ENCODE measurements at places on chromosomes 4 and X.

- no peak for DNase-seq
Measured at GRCh38 chr4:185219551-185220344, 10.3 kb downstream of the SNX25 start.

GRCh38 chr4:48680848-48681568 is 99.1 kb downstream of the FRYL start:
- DNase-seq = no peak

- DNase-seq = no peak
Measured at GRCh38 chr4:141339966-141340365, 119.3 kb downstream of the ZNF330 start.

DNA sequence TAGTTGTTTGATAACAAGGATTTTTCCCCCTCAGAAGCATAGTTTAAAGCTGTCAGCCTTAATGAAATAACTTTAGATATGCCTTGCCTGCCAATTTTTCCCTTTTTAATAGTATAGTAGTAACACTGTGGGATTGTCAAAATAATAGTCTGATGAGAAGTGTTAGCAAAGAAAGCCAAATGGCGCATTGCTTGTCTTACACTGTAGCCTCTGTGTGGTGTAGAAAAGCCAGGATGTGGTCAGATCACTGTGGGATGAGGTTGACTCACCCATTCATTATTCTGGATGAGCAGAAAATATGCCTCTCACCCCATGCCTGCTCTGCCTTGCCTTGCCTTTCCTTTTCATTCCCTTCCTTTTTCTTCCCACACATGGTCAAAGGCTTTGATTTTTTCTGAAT is 257.8 kb upstream of the NRK start:
- DNase-seq = no peak

DNA sequence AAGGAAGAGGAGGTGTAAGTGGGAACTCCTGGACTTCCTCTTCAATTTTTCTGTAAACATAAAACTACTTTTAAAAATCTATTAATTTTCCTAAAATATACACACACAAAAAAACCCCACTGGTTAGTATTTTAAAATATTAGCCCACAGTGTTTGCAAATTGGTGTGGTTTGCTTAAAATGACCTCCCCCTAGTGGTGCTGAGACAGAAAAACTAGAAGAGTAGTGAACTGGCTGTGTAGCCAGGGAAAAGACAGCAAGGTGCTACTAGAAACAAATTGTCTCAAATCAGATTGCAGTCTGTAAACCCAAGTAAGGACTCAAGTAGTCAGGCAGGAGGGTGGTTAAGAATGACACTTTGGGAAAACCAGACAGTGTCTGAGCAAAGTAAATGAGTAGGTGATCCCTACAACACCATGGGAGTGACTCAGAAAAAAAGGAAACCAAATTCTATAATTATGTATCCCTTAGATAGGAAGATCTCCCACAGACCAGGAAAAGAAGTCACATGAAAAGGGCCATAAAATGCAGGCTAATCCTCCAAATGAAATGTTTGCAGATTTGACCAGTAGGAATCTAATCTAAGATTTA is 26.0 kb downstream of the AMTN start:
- DNase-seq = no peak

DNA sequence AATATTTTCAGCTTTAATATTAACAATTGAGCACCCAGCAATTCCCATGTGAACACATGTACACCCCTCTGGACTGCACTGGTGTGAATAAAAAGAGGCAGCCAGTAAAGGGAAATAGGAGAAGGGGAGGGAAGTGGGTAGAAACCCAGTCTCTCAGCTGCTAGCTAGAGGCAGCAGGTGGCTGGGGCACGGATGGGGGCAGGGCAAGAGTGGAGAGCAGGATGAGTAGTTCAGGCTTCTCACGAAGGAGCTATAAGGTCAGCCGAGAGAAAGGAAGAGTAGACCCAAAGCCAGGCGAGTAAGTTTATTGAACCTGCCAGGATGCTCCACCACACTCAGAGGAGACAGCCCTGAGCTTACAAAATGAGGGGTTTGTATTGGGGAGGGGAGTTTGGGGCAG is 184.8 kb upstream of the MTMR8 start:
- no peak for DNase-seq

DNA sequence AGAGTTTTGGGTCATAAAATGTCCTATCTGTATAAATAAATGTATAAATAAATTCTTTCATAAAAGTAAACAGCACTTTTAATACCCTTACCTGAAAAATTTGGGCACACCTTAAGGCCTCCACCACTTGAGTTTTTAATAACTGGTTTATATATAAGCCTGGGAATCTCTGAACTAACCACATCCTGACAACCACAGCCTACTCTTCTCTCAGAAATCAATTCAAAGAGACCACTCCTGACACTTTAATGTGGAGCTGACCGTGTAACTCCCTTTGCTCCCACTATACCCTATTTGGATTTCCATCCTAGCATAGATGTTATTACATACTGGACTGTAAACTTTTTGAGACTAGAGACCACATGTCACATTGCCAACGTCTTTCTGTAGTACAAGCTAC is 3.5 kb downstream of the FBXL5 start:
- DNase-seq = no peak

DNA sequence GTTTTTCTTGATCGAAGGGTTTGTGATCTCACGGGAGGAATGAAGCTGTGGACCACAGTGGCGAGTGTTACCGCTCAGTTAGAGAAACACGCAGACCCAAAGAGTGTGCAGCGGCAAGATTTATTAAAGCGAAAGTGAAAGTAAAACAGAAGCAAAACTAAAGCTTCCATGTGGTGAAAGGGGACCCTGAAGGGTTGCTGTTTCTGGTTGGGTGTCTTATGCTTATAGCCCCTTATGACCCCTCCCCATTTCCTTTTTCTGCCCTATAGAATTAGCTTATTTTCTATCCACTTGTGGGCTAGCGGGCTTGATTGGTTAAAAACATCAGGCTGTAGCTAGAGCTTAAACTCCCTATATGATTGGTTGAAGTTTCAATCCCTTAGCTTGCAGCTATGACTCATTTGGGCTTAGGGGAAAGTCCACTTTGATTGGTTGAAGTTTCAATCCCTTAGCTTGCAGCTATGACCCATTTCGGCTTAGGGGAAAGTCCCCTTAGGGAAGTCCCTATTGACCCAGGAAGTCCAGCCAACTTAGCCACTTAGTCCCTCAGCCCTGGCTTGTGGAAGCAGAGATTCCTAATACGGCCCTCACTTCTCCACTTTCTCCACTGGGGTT is 171.2 kb upstream of the NWD2 start:
- no peak for DNase-seq

DNA sequence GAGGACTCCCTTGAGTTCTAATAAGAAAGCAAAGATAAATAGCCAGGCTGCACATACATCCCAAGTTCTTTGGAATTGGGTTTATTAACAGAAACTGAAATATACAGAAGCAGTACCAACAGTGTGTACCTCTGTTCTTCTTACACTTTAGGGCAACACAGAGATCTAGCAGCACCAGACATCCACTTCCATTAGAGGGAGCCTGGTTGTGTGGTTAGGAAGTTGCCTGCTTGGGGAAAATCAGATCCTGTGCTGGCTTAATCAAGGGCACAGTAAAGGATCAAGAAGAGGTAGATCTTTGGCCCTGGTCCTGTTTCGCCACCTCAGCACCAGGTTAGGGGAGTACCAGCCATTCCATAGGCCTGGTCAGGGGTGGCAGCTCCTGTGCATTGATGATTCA is 231.1 kb upstream of the ARHGAP24 start:
- no peak for DNase-seq

DNA sequence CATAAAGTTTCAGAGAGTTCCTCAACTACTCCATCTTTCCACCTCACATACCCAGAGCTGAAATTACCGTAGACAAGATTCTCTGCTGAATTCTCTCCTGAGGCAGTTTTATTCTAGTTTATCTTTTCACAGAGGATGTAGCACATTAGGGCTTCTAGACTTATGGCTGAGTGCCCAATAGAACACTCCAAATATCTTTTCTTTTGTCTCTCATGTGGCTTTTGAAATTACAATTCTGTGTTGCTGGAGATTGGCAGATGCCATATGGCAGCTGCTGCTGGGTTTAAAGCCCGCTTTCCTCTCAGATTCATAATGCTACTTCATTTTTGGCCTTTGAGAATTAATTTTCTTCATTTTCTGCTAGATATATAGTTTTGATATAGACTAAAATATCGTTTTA is 107.6 kb upstream of the BANK1 start:
- no peak for DNase-seq

DNA sequence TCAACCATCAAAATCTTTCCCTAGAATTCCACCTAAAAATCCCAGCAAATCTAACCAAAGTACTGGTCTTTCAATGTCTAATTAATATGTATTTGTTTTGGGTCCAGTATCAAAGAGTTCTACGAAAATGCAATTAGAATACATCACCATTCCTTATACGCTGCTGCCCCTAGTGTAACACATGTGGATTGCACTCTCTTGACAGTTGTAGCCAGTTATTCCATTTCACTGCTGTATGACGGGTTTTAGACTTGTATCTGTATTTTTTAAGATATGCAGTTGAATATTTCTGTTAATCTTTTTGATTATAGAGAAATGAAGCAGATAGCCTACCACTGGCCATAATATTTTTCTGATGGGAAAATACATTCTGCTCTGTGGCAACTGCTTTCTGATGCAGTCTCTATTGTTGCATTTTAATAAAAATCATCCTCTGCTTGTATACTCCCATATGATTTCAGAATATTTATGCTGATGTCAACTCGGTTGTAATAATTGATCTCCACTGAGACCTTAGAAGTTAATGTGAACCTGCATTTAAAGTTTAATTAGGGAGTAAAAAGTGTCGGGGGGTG is 17.1 kb upstream of the PAGE2B start:
- DNase-seq = no peak

DNA sequence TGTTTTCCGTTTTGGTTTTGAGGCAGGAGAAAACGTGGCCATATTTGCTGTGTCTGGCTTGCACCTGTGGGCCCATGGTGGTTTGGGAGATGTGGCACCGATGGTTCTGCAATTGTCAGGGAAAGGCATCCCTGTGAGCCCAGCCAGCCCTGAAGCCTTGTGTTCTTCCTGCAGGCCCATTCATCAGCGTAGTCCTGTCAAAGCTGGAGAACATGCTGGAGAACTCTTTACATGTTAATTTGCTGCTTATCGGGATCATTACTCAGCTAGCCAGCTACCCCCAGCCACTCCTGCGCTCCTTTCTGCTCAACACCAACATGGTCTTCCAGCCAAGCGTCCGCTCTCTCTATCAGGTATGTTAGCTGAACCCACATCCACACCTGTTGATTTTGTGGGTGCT is 104.7 kb downstream of the GATB start:
- no peak for DNase-seq

DNA sequence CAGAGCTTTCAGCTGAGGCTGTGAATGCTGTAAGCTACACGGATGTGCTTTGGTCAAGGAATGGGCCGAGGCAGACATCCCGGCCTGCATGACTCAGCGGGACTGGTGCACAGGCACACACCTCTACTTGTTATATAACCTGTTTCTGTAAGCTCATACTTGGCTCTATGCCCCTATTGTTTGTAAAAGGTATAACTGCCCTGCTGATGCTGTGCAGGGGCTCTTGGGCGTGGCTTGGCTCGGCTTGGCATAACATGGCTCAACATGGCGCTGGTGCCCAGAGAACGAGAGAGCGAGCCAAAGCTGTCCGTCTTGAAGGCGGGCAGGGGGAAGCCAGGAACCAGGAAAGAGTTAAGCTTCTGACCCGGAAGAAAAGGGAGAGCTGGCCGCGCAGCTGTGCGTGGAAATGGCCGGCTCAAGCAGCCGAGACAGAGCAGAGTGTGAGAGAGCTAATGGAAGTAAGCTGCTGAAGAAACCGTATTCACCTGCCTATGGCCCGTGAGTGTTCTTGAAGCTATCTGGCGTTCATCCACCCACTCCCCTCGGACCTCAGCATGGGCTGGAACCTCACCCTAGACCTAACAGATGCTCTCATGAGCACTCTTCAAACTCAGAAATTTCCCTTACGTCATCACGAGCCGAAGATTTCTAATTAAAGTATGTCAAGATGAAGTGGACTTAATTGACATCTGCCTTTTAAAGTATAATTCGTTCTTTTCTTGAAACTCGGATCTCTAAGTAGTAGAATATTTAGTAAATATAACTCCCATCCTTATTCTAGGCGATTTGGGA is 286.3 kb upstream of the AGA start:
- DNase-seq = no peak

DNA sequence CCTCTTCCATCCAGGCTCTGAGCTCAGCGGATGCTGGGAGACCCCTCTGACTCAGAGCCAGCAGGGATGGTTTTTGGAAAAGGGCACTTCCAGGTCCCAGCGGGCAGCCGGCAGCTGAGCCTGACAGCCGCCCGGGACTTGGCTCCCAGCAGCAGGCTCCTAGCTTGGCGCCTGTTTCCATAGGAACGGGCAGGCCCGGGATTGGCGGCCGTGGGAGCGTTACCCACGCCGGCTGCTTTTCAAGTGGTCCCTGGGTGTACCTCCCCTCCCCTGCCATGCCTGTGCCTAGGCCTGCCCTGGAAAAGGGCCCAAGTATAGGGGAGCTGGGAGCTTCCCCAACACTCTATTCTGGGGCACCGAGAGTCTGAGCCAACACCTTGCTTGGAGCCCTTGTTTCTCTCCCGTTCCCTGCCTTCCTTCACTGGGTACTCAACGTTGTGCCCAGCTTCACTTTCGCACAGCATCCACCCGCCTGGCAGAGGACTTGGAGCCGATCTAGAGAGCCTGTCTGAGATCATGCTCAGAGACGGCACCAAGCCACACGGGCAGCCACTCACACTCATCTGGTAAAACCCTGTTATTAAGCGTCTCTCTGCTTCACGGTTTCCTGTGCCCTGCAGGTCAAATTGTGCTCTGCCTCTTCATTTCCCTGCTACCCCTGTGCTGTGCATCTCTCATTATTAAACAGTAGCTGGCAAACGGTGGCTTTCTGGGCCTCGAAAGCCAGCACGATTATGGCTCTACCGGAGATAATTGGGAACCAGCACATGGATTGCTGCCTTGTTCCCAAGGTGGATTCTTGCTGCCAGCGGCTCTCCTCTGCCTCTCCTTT is 521.5 kb downstream of the BCOR start:
- DNase-seq = no peak

- DNase-seq = no peak
Measured at GRCh38 chr4:166777760-166778159, 456.5 kb downstream of the SPOCK3 start.

- no peak for DNase-seq
Measured at GRCh38 chr4:72569719-72570235, 756 bp upstream of the ADAMTS3 start.

- no peak for DNase-seq
Measured at GRCh38 chr4:152965611-152966010, 29.5 kb downstream of the FHDC1 start.

DNA sequence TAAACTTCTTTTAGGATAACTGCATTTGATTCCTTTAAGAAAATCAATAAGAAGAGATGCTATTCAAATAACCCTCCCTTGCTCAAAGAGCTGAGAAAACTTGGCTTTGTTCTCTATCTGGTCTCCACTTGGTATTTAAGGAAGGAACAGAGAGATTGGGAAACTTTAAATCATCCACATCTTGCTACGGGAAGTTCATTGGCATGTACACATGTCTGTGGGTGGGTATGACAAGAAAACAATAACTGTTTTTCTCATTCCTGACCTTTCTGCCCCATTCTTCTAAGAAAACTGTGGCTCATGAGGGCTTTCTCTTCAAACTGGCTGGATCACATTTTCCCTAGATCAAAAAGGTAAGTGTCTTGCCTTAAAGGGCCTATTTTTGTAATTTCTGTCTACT is 6.0 kb downstream of the SEL1L3 start:
- DNase-seq = no peak

GRCh38 chr4:27059446-27059845 is 198.8 kb downstream of the STIM2 start:
- no peak for DNase-seq
